ENCODE measurements at places on chromosomes 7 and 10.
A peak's percentile ranks its signal among the peaks of the same experiment; 100 is the strongest.

GRCh38 chr10:124092860-124093773, at the start of gene CHST15:
Gene CHST15 (minus strand): TSS chr10:124093598. CDS start chr10:124046212, 47,386 bp downstream.
- peak; percentile 87 for DNase-seq

DNA sequence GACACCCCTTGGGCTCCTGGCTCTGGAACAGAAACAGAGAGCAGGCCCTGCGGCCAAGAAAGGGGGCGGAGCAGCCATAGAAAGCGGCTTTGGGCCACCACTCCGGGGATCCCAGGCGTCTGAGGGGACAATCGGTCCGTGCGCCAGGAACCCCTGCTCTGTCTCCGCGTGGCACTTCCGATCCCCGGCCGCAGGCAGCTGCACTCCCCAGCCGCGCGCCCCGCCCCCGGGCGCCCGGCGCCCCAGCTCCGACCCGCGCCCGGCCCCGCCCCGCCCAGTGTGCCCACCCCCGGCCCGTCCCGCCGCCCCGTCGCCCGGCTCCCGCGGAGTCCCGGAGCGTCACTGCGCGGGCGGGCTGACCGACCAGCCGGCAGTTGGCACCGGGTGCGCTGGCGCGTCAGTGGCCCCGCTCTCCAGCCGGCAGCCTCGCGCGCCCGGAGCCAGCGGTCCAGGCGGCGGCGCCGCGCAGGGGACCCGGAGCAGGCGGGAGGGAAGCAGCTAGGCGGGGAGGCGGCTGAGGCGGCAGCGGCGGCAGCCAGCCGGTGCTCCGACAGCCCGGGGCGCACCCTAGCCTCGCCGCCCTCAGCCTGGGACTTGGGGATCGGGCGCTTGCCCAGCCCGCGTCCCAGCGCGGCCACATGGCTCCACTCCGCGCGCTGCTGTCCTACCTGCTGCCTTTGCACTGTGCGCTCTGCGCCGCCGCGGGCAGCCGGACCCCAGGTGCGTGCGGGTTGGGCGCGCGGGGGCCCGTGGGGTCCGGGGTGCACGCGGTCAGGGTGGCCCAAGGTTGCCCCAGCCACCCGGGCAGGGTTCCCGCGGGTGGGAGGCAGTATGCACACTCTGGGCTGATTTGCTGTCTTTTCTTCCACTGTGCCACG, at the start of gene ADAMTS14:
Gene ADAMTS14, plus strand, starts transcription at position 342 of the 878 bp plus-strand sequence. Its CDS starts 297 bp downstream, at position 639.
- DNase-seq: peak; percentile 80

- DNase-seq: no peak
These were observed 148.9 kb downstream of the AUTS2 start for GRCh38 chr7:69747144-69747543.

DNA sequence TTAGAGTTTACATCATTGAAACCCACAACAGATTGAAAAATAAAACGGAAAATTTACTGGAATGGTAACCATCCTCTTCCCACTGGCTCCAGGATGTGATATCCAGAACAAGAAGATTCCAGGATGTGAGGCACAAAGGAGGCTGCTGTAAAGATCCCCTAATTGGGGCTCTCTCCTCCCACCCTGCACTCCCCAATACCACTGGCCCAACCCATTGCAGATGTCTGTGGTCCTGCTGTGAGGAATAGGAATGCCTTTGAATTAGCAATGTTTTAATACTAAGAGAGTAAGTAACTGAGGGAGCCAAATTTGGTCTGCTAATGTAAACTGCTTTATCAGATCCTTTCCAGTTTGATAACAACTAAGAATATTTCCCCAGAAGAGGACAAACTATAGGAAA, 225.9 kb upstream of the INHBA start:
- no peak for DNase-seq

- no peak for DNase-seq
These were observed 65.8 kb upstream of the EMX2 start for GRCh38 chr10:117476716-117477115.

- no peak for DNase-seq
These were observed 15.6 kb downstream of the NACAD start for GRCh38 chr7:45073031-45073785.

- DNase-seq: no peak
These were observed 496.9 kb downstream of the CCSER2 start for GRCh38 chr10:84825330-84825729.

DNA sequence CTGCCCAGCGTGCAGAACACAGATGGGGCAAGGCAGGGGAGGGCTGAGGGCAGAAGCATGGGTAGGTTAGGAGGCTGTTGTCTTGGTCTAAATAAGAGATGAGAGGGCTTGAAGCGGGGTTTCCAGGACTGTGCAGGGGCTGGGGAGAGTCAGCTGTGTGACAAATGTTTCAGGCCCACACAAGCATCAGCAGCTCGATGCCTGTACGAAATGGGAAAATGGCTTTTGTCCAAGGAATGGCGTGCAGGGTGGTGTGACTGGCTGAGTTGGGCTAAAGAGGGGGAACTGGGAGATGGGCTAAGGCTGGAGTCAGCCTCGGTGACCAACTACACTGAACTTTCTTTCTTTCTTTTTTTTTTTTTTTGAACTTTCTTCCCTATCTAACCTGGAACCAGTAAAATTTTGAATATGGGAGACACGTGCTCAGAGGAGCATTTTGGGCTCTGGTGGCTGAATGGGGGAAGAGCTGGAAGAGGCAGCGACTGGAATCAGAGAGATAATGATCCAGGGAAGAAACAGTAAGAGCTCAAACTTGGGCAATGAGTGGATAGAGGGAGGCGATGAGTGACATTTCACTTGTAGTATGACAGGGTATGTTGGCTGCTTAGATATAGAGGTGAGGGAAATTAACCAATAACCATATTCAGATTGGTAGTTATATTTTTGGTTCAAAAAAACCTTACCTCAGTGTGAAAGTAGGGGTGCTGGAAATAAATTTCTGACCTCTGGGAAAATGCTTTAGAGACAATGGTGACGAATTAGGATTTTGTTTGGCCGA, 10.2 kb upstream of the EPHA1 start:
- DNase-seq: no peak

DNA sequence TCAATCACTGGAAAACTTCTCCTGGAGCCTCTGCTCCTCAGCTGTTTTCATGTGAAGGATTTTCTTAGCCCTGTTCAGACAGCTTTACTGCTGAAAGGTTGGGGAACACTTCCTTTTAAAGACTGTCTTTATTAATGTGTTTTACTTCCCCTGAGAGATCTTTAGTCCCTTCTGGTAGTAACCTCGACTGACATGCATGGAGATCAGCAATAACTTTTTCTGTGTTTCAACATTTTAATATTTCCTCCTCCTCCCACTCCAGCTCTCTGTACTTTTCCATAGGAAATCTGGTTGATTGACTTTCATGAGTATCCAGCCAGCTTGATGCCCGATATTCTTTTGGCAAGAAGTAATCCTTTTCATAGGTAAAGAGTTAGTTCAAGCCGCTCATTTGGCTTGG, 62.7 kb upstream of the STRIP2 start:
- DNase-seq: no peak
